ENCODE measurements at places on chromosomes 6 and 20.
A peak's percentile ranks its signal among the peaks of the same experiment; 100 is the strongest.

GRCh38 chr6:163507965-163508364 is 93.4 kb downstream of the QKI start:
- no peak for DNase-seq

GRCh38 chr6:47302043-47302442 is 7.7 kb downstream of the TNFRSF21 start:
- DNase-seq: no peak

DNA sequence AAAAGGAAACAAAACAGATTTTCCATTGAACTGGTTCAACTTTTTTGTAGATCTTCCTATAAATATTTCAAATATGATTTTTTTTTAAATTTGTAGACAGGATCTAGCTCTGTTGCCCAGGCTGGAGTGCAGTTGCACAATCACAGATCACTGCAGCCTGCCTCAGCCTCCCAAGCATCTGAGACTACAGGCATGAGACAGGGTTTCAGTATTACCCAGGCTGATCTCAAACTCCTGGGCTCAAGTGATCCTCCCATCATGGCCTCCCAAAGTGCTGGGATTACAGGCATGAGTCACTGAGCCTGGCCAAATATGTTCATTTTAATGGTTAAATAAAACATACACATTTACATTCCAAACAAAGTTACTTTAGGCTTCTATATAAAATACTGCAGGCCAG is 33.6 kb downstream of the SAMHD1 start:
- DNase-seq: no peak

DNA sequence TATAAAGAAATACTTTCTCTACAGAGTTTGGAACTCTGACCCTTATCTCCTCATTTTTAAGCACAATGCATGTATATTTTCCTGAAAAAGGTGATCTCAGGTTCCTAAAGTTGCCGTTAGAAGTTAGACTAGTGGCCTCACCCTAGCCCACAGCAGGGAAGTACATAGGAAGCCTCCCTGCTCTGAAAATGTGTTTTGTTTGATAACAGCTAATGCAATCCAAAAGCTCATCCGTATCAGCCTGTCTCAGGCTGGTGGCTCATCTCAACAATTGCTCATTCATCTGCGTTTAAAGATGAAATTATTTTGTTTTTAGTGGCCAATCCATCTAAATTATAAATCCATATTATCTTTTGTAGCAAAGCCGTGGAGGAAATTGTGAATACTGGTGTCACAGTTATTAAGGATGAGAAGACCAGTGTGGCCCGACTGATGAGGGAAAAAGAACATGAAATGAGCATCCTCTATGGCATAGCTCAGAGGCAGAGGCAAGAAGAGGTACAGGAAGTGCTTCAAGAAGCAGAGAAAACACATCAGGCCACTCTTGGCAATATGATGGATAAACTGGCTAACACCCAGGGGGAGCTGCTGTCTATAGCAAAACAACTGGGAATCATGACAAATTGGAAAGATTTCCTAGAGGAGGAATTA is 20.1 kb downstream of the C6orf163 start:
- no peak for DNase-seq

DNA sequence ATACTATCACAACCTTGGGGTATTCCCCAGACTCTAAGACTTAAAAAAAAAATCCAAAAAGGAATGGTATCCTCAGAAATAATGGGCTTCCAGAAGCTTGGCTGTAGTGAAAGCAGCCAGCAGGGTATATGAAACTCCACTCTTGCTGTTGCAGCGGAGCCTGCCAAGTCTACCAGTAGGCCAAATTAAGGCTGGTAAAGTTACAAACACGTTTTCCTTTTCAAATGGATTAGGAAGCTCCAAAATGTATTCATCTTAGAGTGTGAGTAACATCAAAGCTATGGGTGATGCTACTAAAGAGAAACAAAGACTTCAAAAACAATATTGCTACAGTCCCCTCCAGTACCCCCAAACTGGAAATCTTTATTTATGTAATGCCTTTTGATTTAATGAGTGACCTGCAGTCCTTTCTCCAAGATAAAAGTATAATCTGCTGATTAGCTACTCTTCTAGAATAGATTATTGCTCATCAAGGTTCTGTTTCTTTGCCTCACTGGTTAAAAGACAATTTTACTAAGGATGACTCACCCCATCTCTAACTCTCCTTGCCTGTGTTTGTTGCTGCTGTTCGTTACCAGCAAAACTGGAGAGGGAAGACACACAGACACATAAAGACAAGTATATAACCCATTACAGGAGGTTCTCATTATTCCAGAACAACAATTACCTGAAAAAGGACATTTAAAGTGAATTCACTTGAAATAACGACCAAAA is 84.9 kb downstream of the BTBD9 start:
- DNase-seq: peak; percentile 11

Measured in GM23338 (cell line).